NCI-H1694 treated with DMSO at 0.1 percent for 48 hours (cell line): ENCODE measurements at places on chromosomes 5 and 9.

GRCh38 chr5:148660346-148660660 is 6.0 kb upstream of the HTR4 start:
- no peak for DNase-seq

GRCh38 chr5:78765756-78766411 is 117.3 kb upstream of the LHFPL2 start:
- no peak for DNase-seq

GRCh38 chr9:27361492-27361891 is 64.5 kb upstream of the EQTN start:
- no peak for DNase-seq

DNA sequence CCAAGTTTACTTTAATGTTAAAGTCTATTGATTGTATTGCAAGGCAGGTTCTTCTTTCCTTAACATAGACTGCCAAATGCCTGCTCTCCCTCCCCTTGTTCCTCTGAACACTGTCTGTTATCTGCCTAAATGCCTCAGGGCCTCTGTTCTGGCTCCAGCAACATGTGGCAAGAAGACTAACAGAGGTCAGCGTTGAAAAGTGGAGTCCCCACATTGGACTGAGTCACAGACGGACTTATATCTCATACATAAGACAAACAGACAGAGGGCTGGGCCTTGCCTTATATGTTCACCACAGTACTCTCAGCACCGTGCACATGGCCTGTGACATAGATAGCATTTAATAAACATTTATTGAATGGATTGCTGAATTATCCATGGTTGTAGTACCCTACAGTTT is 91.4 kb downstream of the TSSK1B start:
- no peak for DNase-seq

GRCh38 chr5:155726267-155726666 is 600.7 kb upstream of the SGCD start:
- DNase-seq: no peak

DNA sequence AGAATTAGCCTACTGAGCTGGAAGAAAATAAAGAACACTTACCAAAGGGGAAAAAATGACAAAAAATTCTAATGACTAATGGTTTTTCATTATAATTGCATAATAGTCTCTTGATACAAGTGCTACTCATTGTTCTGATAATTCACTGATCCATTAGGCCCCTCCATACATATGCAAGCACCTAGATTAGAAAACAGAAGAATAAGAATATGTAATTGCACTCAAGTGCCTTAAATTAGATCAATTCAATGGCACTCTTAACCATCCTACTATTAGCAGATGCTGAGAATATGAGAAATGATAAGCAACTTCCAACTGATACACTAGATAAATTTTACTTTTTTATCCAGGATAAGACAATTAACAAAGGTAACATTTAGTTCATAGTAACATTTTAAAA is 440.9 kb upstream of the C9orf72 start:
- no peak for DNase-seq

DNA sequence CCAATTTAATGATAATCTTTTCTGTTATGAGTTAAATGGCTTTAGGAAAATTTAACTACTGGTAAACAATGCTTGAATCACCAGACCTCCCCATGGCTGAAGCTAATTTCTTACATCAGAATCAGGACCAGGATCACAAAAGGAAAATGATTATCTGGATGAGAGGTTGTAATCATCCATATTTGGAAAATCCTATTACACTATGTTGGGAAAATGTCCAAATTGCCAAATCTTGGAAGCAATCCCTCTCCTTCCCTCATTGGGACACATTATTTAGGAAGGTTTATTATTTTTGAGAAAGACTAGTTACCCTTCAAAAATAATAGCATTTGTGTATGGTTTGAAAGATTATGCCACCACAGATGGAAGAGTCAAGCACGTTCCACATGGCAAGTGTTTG is 130.7 kb upstream of the MINAR2 start:
- DNase-seq: no peak

- DNase-seq: no peak
Measured at GRCh38 chr5:31688515-31689092, 49.7 kb downstream of the PDZD2 start.

GRCh38 chr9:7239708-7240107 is 481.9 kb downstream of the KDM4C start:
- DNase-seq: no peak

DNA sequence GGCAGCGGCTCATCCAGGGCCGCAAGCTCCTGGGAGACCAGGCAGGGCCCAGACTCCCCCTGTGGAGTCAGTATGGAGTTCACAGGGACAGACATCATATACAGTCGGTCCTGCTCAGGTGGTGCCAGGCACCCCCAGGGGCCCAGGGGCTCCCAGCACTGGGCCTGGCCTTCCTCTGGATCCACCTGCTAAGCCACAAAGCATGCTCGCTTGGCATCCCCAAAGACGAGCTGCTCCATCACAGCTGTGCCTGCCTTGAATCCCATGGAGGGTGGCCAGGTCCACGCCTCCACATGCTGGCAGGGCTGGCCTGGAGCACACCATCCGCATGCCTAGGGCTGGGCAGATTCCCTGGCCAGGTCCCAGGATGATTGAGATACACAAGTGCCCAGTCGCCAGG is 4.6 kb downstream of the BICD2 start:
- peak; percentile 41 for DNase-seq

- no peak for DNase-seq
Measured at GRCh38 chr9:115292584-115293279, 174.8 kb upstream of the TNC start.

GRCh38 chr9:104927912-104928740 is at the start of gene ABCA1:
Gene ABCA1 (minus strand): TSS chr9:104928155. CDS start chr9:104903679, 24,476 bp downstream.
- DNase-seq: peak; percentile 37

- DNase-seq: no peak
Measured at GRCh38 chr5:65539827-65540226, 23.1 kb downstream of the CENPK start.

DNA sequence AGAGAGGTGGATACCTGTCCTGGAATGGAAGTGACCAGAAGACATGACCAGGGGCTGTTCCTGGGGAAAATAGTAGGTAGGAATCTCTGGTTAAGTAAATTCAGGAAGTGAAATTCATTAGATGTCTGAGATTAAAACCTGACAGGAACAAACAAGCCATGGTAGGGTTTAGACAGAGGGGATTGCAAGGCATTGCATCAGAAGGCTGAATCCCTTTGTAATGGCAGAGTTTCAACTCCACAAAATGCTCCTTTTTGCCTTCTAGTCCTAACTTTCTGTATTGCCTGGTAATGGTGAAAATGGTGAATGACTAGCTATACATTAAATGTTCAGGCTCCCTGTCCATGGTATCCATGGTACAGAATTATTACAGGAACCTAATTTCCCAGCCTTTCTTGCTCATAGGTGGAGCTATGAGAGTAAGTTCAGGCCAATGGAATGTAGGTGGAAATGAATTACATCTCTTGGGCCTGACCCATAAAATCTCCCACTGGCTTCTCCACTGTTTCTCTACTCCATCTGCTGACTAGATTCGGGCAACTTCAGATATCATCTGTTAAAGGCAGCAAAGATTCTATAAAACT is 113.4 kb upstream of the CNTLN start:
- no peak for DNase-seq

DNA sequence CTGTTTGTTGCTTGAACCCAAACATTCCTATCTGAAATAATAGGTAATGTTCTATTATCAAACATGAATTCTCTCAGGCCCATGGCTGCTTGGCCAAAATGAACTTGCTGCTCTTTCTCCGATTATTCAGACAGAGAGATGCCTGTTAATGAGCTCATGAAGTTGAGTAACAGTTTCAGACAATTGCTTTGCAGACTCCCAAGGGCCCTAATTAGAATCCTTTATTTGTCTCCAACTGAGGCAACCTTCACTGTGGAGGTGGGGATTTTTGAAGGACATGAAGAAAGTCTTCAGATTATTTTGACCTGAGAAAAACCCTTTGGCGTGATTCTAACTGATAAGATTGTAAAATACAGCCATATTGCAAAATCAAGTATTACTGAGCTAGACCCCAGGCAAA is 466.7 kb downstream of the NFIB start:
- DNase-seq: no peak

DNA sequence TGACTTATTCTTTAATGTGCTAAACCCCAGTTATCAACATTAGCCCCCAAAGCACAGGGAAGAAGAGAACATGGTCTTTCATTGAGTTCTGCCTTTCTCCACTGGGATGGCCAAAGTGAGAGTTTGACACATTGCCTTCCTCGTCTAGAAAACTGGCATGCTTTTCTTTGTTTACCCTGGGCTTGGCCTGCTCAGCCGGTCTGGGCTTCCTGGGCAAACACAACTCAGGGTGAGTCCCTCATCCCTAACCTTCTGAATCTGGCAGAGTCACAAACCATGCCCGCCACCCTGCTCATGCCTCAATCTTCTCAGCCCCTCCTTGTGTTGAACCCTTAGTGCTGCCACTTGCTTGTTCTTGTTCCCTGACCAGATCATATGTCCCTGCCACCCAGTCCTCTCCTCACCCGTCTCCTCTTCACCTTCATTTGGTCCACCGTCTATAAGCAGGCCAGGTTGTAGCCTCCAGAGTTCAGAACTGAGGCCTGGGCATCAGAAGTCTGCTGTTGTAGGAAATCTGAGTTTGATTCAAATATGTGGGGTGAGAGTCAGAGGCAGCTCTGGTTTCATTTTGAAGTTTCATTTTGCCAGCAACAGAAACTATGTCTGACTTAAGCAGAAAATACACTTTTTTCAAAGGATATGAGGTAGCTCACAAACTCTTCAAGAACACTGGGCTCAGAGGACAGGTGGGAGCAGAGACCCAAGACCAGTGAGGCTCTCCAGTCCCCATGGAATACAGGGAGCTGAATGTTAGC is 217.6 kb downstream of the NDUFS4 start:
- DNase-seq: no peak

DNA sequence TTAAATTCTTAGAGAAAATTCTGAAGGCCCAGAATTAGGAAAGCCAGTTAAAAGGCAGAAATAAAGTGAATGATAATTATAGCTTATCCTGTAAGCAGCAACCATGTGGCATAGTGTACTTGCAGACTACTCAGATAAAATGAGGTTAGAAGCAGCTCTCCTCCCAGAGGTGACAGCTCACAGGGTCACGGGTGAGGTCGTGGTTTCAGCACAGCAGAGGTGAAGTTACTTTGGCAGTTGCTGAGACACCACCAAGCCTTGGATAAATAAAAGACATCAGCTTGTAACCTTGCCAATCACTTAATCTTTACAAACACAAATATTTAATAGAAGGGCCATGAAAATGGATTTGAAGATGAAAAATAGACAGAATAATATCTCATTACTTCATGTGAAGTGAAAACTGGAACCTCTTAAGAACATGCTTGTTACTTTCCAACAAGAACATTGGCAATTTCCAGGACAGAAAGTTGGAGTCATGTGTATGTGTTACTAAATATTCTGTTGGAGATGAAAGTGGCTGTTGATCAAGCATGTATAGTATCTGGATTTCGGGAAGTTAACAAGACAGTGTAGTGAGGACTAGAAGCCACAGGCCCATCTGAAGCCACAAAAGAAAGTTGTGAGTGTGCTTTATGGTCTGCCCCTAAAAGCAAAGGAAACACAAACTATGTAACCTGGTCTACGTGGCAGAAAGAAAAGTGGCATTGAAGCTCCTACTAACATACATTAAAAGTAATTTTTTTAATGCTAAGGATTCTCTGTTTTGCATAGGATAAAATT is 134.4 kb downstream of the ERCC6L2 start:
- no peak for DNase-seq

GRCh38 chr9:19564396-19565061 is 155.7 kb downstream of the ACER2 start:
- no peak for DNase-seq

- no peak for DNase-seq
Measured at GRCh38 chr9:73114958-73115357, 36.7 kb upstream of the ANXA1 start.

DNA sequence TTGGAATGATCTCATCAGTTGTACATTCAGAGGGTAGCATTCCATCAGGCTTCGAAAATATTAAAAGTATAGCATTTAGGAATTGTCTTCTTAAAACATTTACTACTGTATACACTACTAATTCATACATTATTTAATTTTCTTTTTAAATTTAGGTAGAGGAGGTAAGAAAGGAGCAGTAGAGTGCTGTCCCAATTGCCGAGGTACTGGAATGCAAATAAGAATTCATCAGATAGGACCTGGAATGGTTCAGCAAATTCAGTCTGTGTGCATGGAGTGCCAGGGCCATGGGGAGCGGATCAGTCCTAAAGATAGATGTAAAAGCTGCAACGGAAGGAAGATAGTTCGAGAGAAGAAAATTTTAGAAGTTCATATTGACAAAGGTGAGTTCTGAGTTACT is 5.2 kb downstream of the DNAJA1 start:
- DNase-seq: no peak

DNA sequence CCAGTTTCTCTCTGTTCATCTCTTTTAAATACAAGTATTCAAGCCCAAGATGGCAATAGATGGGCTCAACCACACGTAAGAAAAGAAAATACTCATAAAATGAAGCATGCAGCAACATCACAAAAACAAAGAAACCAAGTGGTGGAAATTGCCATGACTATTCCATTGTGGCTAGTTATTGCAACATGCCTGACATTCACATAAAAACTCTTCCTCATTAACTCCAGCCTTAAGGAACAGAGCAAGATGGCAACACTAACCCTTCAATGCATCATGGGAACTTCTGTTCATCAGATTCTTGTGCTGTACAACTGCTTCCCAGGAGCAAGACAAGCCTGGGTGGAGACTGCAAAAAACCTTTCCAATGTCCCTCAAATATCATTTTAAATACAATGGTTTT is 1.4 kb upstream of the GLIS3 start:
- DNase-seq: no peak

DNA sequence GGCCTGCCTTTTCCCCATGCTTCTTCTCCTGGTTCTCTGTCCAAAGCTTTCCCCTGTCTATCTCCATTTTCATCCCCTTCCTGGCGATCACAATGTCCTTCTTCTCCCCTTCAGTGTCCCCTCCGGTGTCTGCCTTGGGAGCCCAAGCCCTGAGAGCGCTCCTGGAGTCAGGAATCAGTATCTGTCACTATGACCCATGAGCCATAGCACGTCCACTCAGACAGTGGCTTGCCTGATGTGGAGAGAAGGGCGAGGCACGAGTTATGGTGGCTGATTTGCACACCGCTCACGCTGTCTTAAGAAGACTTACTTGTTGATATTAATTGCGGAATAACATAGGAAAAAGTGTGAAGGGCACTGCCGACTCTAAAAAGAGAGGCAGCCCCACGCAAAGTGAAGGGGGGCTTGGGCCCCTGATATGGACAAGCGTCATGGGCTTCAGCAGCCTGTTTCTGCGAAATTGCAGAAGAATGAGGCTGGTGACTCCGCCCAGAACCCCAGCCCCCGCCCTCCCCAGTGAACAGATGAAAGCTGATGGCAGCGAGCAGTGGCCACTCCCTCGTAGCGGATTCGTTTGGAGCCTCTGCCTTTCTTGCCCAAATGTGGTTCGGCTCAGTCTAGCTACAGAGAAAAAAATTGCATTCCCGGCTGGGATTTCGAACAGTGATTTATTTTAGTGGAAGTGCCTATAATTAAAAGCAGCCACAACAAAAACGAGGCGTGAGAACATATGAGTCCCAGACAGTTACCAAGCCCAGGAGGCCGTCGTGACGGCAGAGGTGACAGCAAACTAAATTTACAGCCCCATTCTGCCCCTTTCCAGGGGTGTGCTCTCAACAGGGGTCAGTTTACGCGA is 149.8 kb downstream of the ICE1 start:
- no peak for DNase-seq

GRCh38 chr9:126357074-126357473 is 30.4 kb downstream of the MVB12B start:
- no peak for DNase-seq

- DNase-seq: no peak
Measured at GRCh38 chr9:113543296-113543981, 79.9 kb downstream of the RGS3 start.
